NCI-H1436 treated with DMSO at 0.1 percent for 48 hours (cell line): ENCODE measurements at places on chromosomes 3 and 15.

- DNase-seq, result no peak
Observed at GRCh38 chr15:87496795-87497194, 759.7 kb downstream of the NTRK3 start.

DNA sequence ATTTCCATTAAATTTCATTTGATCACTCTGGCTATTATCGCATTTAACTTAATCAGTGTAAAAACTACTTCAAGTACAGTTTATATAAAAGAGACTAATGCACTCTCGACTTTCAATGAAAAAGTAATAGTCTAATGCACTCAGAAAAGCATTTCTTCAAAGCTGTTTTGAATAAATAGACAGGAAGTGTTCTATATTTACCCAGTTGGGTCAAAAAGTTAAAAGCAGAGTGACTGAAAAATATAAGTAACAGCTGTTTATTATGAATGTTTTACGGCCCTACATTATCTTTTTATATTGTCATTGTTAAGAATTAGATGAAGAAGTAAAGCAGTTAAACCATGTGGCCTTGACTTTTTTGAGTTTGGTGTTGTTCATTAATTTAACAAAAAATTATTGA is 391.8 kb downstream of the ZPLD1 start:
- peak; percentile 96 for DNase-seq

GRCh38 chr3:49158792-49159191 is 7.3 kb downstream of the CCDC71 start:
- DNase-seq, result no peak

DNA sequence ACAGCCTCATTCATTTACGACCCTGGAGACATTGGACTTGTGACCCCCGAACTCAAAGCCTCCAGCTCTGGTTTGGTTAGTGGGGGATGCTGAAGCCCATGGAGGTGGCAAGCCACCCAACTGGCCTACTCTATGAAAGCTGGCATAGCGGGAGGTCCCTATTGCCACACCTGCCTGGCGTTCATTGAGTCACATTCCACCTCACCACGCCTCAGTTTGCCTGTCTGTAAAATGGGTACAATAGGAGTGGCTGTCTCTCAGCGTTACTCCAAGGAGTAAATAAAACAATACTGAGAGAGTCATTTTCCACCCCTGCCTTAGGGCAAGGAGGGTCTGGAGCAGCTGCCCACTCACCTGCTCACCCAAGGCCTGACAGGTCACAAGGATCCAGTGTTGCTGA is 60.2 kb downstream of the NUP210 start:
- no peak for DNase-seq

- DNase-seq, result no peak
Observed at GRCh38 chr15:90931575-90931827, 848 bp downstream of the HDDC3 start.

DNA sequence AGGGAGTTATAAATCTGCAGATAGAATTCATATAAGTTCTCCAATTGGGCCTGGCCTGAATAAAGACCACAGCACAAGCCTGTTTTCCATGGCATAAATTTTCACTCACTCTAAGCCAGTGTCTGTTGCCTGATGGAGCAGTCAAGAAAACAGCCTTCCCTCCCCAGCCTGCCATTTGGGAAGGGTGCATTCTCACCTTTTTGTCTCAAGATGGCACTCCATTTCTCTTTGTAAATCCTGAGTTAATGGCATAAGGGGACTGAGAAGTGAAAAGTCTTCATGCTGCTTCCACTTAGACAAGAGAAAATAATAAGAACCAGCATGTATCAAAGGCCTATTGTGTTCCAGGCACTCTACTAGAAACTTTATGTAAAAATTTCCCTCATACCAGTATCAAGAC is 115.6 kb upstream of the MANF start:
- no peak for DNase-seq

- DNase-seq, result no peak
Observed at GRCh38 chr15:65095747-65096104, 19.2 kb downstream of the KBTBD13 start.

- DNase-seq, result no peak
Observed at GRCh38 chr3:66585520-66586095, 84.8 kb upstream of the LRIG1 start.

- no peak for DNase-seq
Observed at GRCh38 chr15:86317384-86317740, 237.7 kb downstream of the AGBL1 start.

DNA sequence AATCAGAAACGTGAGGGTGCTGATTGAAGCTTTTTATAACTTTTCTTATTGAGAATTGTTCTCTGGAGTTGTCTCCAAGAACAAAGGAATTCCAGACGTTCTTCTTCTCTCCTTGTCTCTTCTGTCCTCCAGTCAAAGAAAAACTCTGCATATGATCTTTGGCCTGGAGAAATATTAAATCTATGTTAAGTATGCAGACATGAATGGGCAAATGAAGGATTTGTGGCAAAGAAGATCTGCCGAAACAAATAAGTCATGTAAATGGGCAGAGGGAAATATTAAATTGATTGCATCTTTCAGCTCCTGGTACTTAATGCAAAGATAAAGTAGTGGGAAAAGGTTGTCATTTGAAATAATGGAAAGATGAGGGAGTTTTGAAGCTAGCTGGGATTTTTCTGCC is 74.9 kb downstream of the IGF1R start:
- no peak for DNase-seq

GRCh38 chr3:57048728-57049127 is 11.7 kb upstream of the SPATA12 start:
- DNase-seq, result no peak

GRCh38 chr3:70112751-70113150 is 113.2 kb downstream of the SAMMSON start:
- no peak for DNase-seq

GRCh38 chr15:55587321-55588069 is 650 bp downstream of the PYGO1 start:
- DNase-seq, result no peak

DNA sequence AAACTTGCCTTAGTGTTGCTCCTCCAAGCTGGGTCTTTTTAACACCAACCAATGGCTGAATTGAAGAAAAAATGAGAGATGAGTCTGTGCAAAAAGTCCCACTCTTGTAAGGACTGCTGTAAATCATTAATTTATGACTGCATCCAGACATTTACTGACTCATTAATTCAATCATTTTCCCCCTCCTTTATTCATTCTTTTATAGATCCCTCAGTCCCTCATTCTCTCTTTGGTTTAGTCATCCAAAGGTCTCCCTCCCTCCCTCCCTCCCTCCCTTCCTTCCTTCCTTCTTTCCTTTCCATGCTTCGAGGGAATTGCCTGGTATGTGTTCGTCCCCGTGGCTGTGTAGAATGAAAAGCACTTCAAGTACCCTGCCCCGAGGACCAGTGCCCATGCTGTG is 35.3 kb upstream of the MRPS22 start:
- DNase-seq, result no peak

DNA sequence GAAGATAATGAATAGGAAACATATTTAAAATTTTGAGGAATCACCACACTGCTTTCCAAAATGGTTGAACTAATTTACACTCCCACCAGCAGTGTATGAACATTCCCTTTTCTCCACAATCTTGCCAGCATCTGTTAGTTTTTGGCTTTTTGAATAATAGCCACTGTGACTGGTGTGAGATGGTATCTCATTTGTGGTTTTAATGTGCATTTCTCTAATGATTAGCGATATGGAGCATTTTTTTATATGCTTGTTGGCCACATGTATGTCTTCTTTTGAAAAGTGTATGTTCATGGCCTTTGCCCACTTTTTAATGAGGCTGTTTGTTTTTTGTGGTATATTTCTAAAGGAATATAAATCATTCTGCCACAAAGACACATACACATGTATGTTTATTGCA is 166.3 kb downstream of the NECTIN3 start:
- no peak for DNase-seq

- no peak for DNase-seq
Observed at GRCh38 chr15:45185069-45185779, 2.5 kb downstream of the SHF start.

GRCh38 chr3:187840856-187841255 is 95.6 kb upstream of the BCL6 start:
- no peak for DNase-seq

DNA sequence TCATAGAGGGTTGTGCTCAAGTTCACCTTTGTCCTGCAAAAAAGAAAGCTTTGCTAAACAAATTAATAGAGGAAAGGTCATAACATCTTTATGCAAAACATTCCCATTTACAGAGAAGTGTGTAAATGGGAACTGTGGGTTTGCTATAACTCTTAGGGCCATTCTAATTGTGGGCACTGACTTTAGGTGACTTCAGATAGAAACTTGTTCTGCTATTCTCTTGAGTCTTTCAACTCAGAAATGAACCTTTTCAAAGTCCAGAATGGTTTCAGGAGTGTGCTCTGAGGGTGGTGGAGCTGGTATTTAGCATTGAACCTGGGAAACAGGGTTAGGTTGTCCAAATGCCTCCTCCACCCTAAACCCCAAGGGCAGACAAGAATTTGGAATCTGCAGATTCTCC is 34.0 kb downstream of the SPTSSB start:
- DNase-seq, result no peak

DNA sequence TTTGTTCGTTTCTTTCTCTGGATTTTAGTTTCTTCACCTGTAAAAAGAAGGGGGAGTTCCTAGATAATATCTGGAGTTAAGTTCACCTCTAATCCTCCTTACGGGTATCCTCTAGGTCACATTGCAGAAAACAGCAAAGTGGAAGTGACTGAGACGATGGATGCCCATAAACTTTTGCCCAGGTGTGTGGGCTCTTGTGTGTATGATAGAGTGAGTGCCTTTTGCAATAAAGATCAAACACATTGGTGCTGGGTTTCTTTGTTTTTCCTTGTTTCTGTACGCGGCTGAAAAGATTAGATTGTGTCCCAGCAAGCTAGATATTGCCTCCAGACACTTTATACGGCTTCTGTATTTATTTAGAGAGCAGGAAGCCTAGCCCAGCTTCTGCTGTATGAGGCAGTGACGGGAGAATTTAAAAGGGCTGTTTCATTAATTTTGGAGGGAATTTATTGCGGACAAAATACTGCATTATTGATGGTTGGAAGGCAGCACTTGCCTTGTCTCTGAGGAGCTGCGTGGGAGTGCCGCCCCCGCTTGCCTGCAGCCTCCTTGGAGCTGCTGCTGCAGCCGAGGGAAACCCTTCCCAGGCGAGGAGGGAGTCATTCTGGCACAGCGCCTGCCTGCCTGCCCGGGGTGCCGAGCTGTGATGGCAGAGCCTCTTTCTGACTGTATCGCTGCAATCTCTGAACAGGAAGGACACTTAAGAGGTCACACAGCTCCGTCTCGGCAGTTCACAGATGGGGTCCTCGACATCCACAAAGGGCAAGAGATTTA is 38.5 kb downstream of the PYDC2 start:
- DNase-seq, result no peak

DNA sequence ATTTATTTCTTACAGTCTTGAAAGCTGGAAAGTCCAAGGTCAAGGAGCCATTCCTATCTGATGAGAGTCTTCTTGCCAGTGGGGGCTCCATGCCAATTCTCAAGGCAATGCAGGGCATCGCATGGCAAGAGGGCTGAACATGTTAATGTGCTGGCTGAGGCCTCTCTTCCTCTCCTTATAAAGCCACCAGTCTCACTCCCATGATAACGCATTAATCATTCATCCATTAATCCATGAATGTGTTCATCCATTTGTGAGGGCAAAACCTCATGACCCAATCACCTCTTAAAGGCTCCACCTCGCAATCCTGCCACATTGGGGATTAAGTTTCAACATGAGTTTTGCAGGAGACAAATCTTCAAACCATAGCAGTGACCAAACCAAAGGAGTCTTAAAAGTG is 118.3 kb downstream of the PROS1 start:
- DNase-seq, result no peak

GRCh38 chr3:9111417-9111816 is 138.0 kb downstream of the SRGAP3 start:
- no peak for DNase-seq

GRCh38 chr3:61570813-61571212 is 9.4 kb downstream of the PTPRG start:
- DNase-seq, result no peak

DNA sequence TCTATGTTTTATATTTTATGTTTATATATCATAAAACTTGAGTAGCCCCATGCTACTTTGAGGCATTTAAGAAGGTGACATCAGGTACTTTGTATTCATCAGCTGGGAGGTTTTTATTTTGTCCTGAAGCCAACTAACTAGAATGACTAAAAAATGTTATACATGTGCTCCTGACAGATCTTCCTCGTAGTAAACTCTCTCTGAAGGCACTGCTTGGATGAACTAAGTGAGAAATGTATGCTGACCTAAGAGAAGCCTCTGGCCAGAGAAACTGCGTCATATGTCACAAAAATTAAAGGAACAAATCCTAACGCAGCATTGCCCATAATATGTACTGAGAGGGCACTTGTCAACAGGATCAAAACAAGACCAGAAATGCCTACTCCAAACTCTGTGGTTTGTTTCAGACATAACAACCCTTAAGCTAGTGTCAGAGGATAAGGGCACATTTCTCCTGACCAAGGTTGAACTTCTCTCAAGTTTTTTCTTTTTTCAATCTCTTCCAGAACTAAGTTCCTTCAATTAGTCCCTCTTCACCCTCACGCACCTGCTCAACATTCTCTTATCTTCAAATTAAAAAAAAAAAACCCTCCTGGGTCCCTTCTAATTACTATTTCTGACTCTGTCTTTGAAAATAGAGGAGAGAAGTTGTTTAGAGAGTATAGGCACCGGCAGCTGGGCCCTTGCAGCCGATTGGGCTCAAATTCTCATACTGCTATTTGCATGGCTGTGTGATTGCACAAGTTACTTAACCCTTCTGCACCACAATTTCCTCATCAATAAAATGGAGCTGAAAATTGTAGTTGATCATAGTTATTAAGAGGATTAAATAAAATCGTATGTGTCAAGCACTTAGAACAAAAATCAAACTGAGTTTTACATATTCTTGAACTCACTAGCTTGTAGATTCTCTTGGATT is 159.0 kb downstream of the FRMD5 start:
- no peak for DNase-seq

DNA sequence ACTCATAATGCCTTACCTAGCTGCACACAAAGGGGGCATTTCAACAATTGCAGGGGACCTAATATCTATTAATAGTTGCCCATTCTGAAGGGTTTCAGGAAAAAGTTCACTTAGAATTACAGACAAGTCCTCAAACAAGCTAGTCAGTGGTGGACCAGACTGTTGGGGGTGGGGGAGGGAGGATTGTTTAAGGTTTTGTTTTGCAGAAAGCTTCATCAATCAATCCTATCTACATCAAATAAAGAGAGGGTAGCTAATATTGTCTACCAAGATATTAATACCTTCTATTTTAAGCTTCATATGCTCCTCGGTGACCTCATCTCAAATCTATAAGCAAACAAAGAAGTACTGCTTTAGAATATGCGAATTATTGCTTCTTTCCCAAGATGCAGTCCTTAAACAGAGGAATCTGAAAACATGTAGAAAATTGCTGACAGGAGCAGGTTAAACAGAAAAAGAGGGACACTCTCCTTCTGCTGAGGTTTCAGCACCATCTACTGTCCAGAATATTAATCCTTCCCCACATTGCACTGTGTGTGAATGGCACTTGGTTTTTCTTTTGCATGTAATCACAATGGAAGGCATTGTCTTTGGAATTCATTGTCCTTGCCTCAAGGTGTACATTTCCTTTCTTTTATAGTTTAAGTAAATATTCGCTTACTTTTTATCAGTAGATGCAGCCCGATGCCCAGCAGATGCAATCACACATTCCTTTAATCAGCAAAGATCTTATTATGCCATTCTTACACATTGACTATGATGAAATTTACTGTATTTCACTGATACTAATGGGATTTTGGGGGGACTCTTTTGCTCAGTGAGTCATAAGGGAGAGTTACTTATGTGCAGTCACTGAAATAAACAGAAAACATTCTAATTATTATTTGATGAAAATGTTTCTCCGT is 94.7 kb downstream of the IL5RA start:
- DNase-seq, result no peak
